ENCODE measurements at places on chromosomes 12 and 14.

DNA sequence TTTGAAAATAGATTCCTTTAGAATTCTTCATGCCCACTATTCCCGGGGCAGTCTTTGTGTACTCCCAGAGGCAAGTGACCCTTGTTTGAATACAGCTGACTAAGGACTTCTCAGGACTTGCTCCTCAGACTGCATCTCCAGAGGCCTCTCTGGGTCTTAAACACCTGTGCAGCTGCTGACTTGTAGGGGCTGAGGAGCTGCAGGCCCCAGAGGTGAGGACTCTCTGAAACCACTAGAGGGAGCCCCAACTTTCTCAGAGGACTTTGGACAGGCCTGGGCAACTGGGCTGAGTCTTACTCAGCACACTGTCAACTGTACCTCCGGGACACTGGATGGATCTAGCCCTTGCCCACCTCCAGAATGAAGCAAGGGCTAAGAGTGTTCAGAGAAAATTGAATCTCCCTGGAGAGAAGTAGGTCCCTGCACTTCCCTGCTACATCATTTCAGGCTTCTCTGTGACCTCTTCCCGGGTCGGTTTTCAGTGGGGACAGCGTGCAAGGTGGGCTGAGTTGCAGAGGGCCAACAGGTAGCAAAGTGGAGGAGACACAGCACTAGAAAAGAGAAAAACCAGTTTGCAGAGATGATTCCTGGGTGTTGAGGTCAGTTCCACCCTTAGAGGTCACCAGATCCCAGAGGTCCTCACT lies 164.6 kb downstream of the TMEM117 start:
- no peak for DNase-seq

- no peak for DNase-seq
These were observed 328.3 kb downstream of the APAF1 start for GRCh38 chr12:98973395-98973794.

- no peak for DNase-seq
These were observed 24.8 kb upstream of the PLEKHG6 start for GRCh38 chr12:6285532-6286306.

- DNase-seq: no peak
These were observed at the start of gene SLC6A12 for GRCh38 chr12:214003-214741. Gene SLC6A12 (minus strand): TSS chr12:214157. CDS start chr12:209986, 4,171 bp downstream.

DNA sequence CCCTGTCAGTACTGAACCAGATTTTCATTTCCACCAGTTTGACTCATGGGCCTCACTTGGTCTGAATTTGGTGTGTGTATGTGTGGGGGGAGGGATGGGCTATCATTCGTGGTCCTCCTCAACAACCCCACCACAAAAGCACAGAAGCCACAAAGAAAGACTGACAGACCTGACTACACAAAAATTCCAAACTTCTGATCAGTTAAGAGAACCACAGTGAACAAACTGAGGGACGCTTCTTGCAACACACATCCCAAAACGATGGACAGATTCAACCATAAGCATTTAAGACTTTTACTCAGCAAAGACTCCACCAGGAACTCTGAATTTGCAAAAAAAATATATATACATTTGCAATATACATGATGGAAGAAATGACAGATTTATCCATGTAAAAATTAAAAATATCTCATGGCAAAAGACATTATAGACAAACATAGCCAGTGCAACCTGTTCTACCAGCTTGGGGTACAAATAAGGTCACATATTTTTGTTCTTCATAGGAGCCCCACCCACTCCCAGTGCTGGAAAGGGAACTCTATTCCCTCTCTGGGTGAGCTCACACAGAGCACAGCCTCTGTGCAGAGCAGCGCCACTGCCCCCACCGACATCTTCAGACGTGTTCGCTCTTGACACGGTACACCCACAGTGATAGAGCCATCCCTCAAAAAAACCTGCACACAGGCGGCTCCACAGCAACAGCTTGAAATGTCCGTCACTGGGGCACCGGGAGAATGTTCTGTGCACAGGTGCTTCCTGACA lies 49.7 kb downstream of the JAG2 start:
- DNase-seq: no peak

DNA sequence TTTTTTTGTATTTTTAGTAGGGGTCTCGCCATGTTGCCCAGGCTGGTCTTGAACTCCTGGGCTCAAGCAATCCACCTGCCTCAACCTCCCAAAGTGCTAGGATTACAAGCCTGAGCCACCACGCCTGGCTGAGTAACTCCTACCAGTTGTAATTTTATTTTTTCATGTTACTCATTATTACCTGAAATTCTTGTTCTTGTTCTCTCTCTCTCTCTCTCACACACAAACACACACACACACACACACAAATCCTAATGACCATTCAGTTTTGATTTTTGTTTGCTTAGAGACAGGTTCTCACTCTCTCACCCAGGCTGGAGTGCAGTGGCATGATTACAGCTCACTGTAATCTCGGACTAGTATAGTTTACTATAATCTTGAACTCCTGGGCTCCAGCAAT lies 30.2 kb downstream of the DNAL1 start:
- DNase-seq: no peak

GRCh38 chr12:68495336-68496070 lies 115.2 kb upstream of the RAP1B start:
- no peak for DNase-seq

GRCh38 chr14:79325557-79325956 lies 885.7 kb downstream of the DIO2 start:
- no peak for DNase-seq

DNA sequence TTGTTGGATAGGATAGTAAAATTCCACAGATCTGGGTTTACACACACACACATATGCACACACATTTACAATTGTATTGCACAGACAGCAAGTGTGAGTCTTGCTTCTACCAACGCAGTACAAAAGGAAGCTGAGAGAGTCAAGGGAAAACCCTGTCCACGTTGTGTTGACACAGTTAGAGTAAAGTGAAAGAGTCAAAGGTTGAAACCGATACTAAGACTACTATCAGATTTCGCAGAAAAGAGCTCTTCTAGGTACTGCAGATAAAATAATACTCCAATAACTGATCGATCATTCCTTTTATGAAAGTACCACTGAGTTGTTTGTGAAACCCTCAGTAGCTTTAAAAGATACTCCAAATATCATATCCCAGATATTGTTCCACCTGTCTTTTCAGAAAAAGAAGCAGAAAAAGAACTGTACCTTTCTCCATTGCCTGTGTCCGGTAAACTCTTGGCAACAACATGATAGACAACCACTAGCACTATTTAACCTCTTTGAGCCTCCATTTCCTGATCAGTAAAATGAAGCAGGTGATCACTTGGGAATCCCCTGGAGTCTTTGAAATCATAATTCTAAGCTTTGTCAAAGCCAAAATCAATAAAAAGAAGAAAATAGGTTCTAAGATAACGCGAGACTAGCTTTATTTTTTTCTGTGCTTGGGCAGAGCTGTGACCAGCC lies 224.6 kb upstream of the FOXN3 start:
- DNase-seq: no peak

GRCh38 chr12:125503128-125503527 lies 437.9 kb downstream of the AACS start:
- no peak for DNase-seq

DNA sequence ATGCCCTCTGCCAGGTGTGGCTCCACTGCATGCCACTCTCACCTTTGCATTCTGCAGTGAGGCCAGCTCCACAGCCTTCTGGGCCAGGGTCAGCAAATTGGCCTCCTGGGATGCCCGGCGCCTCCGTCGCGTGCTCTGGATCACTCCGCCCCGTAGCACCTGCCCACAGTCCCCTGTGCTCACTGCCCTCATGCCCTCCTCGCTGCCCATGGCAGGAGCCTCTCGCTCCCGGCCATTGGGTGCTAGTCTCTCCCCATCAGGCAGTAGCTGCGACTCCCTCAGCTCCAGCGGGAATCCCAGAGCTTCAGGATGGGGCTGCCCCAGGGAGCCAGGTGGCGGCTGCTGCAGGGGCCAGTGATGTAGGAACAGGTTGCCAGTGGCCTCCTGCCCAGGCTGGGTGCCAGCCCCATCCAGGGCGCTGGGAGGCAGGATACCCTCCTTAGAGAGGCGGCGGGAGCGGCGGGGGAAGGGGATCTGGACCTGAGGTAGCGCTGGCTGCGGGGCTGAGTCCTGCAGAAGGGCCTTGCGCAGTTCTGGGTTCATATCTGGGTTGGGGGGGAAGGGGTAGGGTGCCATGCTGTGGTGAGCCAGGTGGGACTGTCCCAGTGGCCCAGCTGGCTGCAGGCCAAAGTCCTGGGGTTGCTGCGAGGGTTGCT lies 24.5 kb upstream of the PNMA1 start:
- no peak for DNase-seq

GRCh38 chr12:118465706-118466105 lies 89.4 kb downstream of the SUDS3 start:
- DNase-seq: no peak

- DNase-seq: no peak
These were observed 132.4 kb upstream of the NEDD1 start for GRCh38 chr12:96774496-96775256.

DNA sequence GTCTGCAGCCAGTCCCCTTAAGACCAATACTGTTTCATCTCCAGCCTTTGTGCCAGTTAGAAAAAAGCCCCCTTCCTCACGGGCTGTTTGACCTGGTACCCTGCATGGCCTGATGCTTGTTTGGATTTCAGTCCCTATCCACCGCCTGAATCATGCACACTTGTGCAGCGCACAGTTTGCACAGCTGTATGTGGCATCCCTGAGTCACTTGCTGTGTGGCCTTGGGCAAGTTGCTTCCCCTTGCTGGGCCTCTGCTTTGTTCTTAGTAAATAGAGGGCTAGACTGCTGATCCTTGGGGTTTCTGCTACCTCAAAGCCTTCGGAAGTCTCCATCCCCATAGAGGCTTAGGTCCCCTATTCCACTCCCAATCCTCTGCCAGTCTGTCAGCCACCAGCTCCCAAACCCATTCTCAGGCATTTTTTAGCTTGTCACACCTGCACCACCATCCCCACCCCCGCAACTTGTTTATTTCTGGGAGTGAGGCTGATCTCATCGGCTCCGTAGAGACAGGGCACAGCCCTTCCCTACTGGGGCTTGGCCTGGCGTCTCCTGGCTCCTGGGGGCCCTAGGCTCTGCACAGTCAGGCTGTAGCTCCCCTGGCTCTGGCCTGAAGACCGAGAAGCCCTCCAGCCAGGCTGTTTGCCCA lies 8.8 kb downstream of the KRT80 start:
- no peak for DNase-seq

- DNase-seq: no peak
These were observed 444.8 kb downstream of the DIO2 start for GRCh38 chr14:79766511-79766910.

GRCh38 chr12:32063796-32064195 lies 42.9 kb upstream of the BICD1 start:
- DNase-seq: no peak

- no peak for DNase-seq
These were observed 719 bp upstream of the SRSF9 start for GRCh38 chr12:120470150-120470784.

GRCh38 chr12:132085291-132085635 lies 58.9 kb downstream of the DDX51 start:
- DNase-seq: no peak

DNA sequence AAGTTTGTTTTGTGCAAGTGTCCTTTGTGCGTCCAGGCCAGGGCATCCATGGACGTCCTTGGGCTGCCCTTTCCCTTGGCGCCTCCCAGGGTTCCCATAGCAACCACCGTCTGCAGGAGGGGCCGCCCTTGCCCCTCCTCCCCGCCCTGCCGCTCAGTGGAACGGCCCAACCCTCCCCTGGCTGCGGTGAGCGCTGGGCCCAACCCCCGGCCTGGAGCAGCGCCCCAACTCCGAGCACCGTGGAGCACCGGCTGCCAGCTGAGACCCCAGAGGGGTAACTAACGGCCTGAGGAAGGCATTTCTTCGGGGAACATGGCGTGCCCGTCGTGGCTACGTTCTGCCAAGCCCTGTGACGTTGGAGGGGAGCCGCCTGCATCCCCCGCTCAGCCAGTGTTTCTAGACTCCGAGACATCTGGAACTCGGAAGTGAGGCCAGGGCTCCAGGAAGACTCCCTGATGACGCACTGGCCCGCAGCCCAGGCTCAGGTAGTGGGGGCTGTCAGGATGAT lies 5.3 kb upstream of the ACACB start:
- DNase-seq: no peak

DNA sequence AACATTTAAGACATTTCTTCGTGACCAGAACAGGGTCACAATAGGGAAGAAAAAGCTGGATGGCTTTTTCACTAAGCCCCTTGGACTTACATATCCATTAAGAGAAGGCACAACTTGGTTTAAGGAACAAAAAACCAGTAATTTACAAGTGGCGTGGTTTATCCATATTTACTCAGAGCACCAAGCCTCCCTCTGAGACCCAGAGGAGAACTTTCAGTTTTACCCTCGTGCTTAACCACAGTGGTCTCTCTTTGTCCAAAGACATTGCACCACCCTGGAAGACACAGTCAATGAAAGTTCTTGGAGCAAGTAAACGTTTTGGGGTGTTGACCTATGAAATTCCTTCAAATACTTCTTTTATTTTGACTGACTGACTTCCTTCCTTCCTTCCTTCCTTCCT lies 52.5 kb downstream of the SSPN start:
- no peak for DNase-seq

DNA sequence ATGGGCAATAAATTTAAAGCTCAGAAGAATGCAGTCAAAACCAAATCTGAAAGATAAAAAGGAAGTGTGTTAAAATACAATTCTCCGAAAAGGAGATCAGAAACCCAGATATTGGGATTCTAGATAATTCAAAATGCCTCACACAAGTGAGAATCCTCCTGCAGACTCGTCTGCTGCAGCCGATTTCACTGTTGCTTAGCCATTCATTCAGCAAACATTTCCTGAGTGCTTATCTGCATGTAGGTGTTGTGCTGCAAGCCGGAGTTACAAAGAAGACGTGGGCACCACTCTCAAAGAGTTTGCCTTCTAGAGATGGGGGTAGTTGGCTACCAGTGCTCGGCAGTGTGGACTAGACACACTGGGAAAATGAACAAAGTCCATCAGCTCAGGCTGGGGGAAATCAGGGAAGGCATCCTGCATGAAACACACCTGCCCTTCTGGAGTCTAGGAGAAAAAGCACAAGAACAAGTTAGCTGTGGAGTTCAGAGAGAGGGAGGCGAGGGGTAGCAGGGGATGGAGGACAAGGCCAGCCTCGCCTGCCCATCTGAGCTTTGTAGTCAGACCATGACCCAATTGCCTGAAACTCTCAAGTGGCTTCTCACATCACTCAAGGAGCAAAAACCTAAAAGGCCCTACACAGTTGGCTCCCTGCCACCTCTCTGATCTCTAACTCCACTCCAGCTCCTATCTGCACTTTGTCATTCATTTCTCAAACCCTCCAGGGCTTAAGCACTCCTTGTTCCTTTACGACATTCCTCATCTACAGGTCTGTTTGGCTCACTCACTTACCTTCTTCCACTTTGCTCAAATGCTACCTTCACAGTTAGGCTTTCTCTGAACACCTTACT lies 310.0 kb upstream of the DDHD1 start:
- DNase-seq: no peak
